ENCODE measurements at places on chromosomes 1 and 21.

DNA sequence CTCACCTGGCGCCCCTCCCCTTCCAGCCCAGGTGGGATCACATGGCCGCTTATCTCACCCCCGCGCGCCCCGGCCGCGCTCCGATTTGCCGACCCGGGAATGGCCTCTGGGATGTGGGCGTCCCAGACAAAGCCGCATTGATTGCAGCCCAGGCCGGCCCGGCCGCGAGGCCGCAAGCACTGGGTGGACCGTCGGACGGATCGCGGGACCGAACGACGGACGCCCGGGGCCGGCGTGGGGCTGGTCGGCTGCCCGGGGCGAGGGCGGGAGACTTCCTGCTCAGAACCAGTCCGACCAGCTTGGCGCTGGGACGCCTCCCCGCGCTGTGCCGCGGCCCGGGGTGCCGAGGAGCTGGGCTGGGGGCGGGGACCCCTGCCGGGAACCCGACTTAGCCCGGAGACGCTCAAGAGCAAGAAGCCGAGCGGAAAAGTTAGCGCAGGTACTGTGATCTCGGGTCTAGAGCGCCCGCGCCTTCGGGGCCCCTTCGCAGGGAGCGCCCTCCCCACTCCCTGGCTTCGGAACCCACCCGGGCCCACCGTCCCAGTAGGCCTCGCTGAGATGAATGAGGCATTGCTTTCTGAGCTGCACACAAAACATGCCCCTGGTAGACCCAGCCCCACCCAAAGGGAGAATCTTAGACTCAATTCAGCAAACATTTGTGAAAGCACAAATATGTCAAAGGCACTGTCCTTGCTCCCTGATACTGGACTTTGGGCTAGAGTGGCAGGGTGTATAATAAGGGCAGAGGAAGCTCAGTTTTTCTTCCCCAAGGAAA lies 415 bp upstream of the LAD1 start:
- no peak for DNase-seq

DNA sequence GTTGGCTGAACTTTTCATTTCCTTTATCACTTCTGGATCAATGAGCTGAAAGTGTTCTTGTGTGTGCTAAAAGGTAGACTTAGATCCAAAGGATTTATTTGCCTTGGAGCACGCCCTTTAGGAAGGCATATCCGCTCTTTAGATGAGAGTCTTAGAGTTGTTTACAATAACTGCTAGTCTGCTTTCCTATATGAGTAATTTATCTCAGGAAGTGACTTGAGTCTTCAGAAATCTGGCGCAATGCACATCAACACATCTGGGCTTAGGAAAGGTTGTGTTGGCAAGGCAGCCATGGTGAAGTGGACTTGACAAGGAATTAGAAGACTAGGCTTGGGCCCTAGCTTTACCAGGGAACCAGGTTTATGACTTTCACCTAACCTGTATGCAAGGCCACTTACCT lies 204.1 kb upstream of the PTGFR start:
- DNase-seq, result no peak

- no peak for DNase-seq
Measured at GRCh38 chr1:227191607-227192006, 126.7 kb downstream of the CDC42BPA start.

- DNase-seq, result no peak
Measured at GRCh38 chr1:228477263-228477662, 9.9 kb upstream of the RNF187 start.

- DNase-seq, result peak; percentile 37
Measured at GRCh38 chr1:193558491-193559028, 372.1 kb upstream of the B3GALT2 start.

DNA sequence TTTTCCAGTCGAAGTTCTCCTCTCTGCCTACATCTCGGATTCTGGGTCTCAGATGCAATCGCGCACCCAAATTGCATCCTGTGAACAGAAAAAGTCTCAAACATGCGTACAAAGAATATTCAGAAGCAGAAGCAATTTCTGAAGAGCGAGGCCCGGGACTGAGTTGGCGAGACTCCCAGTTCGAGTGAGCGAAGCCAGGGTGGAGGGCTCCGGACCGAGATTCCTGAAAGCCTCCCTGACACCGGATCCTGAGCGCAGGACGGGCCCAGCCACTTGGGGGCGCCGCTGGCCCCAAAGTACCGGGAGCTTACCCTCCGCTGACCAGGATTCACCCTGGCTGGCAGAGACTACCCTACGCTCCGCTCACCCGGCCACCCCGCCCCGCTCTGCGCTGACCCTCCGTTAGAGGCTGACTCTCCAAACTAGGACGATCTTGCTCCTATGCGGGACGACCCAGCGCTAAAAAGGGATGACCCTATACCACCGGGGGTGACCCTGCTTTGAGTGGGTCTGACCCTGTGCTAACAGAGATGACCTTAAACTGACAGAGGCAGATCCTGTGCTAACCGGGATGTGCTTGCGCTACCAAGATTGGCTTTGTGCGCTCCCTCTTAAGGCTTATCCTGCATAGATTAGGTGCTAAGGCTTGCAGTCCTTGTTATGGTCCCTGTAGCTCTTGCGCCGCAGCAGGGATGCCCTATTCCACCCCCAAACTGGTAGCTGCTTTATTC lies 12.1 kb downstream of the FOXD2 start:
- DNase-seq, result peak; percentile 50

- DNase-seq, result no peak
Measured at GRCh38 chr1:154553056-154554030, 5.1 kb downstream of the UBE2Q1 start.

GRCh38 chr1:208271236-208271635 lies 27.1 kb upstream of the PLXNA2 start:
- no peak for DNase-seq

DNA sequence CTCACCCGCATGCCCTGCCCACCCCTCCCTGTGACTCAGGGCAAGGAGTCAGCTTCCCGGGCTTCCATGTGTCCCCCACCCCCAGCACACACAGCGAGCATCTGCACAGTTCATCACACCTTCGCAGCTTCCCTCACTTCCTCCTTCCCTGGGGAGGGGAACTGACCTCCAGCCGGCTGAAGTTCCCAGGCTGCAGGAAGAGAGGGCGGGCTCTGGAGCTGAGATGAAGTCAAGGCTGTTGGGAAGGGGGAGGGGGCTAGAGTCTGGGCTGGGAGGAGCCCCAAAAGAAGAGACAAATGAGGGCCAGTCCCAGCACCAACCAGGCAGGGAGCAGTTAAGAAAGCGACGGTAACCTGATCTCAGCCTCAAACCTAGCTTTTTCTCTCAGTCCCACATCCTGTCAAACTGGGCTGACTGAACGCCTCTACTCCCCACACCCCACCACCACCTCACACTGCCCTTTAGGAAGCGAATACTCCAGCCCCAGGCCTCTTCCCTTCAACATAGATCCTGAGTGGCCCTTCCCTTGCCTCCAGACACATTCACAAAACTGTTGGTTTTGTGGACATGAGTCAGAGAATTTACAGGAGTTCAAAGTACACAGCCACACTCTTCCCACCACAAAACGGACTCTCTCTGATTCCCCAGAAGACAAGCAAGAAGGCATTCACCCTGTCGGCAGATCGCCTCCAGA lies 1.8 kb downstream of the RHOC start:
- peak; percentile 70 for DNase-seq

DNA sequence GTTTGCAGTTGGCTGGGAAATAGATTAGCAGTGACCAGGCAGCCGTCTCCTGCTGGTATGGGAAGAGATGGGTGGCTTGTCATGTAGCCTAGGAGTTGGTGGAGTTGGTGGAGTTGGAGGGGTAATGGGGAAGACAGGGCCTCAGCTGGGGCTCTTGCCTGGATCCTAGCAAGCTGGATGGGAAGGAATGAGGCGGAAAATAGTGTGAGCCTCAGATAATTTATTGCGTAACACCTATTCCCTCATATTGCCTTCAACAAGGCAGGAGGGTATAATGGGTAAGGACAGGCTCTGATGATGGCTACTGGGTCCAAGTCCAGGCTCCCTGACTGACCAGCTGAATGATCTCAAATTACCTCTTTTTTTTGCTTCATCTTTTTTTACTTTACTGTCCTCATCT lies 12.6 kb downstream of the MAP7D1 start:
- DNase-seq, result no peak

DNA sequence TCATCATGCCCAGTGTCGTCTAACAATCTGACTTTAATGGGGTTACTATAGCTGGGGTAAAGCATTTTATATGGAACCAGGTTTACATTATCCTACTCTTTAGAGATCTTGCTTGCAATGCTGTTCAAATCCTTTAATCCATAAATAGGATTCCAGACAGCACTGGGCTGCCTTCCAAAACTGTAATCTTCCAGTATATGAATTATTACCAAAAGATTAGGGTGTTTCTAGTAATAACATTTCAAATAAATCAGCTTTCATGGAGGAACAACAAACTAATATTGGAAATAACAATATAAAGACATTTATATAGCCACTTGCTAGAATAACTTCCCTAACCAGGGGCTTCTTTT lies 88.6 kb upstream of the PLXNA2 start:
- DNase-seq, result no peak

DNA sequence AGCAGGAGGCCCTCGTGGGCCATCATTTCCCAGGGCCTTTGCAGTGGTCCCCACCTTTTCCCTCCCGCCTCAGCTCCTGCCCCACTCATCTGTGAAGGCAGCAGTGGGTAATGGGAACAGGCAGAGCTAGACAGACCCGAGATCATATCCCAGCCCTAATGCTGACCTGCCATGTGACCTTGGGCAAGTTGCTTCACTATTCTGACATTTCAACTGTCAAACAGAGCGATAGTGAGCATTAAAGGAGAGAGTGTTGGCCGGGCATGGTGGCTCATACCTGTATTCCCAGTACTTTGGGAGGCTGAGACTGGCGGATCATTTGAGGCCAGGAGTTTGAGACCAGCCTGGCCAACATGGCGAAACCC lies 51.7 kb downstream of the RPS6KA1 start:
- DNase-seq, result no peak

DNA sequence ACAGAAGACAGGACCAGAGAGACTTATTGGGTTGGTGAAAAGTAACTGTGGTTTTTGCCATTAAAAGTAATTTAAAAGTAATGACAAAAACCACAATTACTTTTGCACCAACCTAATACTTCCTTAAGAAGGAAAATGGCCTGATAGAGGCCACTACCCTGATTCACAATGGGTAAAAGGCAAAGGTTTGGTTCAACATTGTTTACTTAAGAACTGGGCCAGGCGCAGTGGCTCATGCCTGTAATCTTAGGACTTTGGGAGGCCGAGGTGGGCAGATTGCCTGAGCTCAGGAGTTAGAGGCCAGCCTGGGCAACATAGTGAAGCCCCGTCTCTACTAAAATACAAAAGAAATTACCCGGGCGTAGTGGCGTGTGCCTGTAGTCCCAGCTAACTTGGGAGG lies 48.2 kb upstream of the RCOR3 start:
- DNase-seq, result no peak

GRCh38 chr1:27605796-27606707 lies 2.1 kb upstream of the AHDC1 start:
- peak; percentile 78 for DNase-seq

- peak; percentile 23 for DNase-seq
Measured at GRCh38 chr1:231420299-231420958, 1.7 kb downstream of the EGLN1 start.

DNA sequence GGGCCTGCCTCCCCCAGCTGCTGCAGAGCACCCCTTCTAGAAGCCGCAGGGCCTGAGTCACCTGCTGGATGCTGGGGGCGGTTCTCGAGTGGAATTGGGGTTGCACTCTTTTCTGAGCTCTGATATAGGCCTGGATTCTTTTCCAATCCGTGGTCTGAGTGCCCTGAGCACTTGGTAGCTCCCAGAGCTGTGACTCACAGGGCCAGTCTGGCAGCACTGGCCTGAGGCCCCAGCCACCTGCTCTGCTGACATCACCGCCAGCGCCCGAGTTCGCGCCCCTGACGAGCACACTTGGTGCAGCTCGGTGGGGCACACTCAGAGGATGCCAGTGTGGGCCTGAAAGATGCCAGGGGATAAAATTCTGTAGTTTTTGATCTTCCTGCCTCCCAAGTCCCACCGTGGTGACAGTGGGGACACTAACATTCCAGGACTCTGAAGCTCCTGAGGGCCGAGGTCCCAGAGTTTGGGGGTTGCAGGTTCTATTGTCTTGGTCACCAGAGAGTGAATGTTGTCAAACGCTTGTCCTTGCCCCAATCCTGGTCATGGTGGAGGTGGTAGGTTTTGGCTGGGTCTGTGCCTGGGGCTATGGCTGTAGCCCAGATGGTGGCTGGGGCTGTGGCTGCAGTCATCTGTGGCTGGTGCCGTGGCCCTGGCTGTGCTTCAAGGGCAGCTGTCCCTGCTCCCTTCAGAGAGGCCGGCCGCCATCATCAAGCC lies 74.6 kb downstream of the OBSCN start:
- DNase-seq, result no peak

GRCh38 chr1:193661385-193661784 lies 475.0 kb upstream of the B3GALT2 start:
- DNase-seq, result no peak

DNA sequence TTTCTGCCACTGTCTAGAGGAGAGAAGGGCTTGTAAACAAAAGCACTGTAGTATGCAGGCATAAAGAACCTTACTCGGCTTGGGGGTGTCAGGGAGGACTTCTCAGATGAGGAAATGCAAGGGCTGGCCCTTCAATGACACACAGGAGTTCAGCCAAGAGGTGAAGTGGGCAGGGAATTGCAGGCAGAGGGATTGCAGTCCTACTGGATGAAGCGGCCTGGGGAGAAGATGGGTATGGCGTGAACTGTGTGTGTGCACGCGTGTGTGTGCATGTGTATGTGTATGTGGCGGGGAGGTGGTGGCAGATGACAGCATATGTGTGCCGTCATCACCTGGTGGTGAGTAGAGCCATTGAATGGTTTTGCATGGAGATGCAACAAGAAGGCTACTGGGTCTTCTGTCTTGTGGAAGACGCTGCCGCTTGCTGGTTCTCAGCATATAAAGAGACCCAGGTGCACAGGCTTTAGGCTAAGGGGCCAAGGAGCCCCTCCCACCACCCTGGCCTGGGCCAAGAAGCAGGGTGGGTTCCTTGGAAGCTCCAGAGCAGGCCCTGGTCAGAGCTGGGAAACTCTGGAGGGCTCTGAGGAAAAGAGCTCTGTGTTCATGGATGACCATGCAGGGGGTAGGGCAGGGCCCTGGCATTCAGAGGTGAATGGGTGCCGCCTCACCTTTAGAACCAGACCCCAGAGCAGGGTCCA lies 4.1 kb upstream of the EPS8L3 start:
- peak; percentile 7 for DNase-seq

- no peak for DNase-seq
Measured at GRCh38 chr1:160081261-160081936, at the start of gene KCNJ9. Gene KCNJ9, plus strand, starts transcription at chr1:160081538. Its CDS starts 2,493 bp downstream, at chr1:160084031.

- DNase-seq, result peak; percentile 28
Measured at GRCh38 chr1:172431721-172432192, 11.3 kb downstream of the C1orf105 start.

GRCh38 chr1:63563745-63564144 lies 29.5 kb upstream of the PGM1 start:
- DNase-seq, result no peak
